ENCODE measurements at places on chromosomes 1 and 21.

- DNase-seq, result no peak
These were observed 121.2 kb downstream of the UBR4 start for GRCh38 chr1:19088717-19089442.

DNA sequence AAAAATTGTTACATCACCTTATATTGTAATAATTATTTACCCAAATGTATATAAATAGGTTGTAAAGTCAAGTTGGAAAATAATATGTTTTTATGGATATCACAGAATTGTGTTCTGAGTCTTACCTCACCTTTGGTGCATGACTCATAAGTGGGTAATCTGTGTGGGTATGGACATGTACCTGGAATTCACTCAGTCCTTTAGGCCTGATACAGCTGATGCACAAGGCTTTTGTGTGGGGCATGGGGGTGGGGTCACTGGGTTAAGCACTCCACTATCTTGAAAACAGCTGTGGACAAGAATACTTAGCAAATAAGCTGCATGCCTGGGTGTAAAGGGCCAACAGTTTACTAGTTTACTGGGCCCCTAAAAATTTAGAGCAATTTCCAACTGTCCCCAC, 34.4 kb downstream of the INKA2 start:
- no peak for DNase-seq

- no peak for DNase-seq
These were observed 40.1 kb downstream of the TLR5 start for GRCh38 chr1:223102797-223103533.

DNA sequence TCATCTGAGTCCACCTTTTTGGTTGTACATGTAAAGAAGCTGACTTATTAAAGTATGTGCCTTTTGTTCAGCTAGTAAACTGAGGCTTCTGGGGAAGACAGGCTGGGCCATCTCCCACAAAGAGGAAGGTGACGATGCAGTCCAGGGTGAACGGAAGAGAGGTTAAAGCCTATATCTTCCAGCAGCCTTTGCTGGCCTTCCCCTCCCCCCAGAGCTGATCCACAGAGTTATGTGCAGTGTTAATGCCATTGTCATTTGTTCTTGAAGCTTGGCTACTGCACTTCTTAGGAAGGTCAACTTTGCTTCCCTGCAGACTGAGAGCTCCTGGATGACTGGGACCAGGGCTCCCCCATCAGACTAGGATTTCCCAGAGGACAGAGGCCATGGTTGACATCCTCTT, 2.2 kb downstream of the SLC30A2 start:
- no peak for DNase-seq

DNA sequence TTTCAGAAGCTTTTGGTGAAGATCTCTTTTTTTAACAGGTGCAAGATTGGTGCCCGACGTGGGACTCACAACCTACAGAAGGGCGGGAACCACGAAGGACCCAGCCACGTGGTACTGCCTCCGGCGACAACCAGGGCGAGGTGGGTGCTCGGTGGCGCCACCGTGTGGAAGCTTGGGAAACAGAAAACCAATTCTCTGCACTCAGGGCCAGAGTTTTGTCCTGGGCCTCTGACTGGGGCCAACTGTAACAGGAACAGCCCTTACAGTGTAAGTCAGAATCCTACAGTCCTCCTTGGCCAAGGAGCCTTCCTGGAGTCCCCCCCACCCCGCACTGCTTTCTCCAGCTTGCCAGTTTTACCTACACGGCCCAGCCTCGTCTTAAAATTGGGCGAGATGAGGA, 11.6 kb upstream of the S100A7A start:
- DNase-seq, result no peak

DNA sequence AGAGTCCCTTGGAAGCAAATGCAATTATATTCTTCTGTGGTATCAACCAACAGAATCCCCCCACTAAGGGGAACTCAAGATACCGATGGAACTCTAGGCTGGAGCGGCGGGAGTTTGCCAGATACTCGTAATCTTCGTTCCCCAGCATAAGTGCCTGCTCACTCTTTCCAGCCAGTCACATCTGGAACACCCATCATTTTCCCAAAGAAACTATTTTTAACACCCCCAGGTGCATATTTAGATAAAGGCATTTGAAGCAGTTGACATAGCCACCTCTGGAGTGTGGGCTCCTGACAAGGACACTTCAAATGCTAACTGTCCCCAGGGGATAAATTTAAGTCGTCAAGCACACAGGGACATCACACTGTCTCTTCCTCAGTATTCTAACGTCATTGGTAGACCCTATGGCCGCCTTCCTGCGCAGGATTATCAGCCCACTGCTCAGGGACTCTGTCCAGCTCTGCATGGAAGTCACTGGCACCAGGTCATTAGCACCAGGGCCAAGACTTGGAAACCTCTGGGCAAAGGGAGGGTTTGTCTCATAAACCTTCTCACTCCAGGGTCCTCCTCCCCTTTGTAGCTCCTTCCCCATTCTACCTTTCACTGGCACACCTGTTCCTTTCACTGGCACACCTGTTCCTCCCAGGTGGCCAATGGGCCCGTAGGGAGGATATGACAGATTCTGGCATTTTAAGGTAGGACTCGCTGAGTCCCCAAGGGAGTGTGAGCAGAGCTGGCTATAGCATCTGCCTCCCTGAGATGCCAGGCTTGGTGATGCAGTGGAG, 48.8 kb downstream of the H3-3A start:
- no peak for DNase-seq

GRCh38 chr1:98344731-98345130, 316.8 kb upstream of the SNX7 start:
- no peak for DNase-seq

- no peak for DNase-seq
These were observed 392.6 kb upstream of the VAMP3 start for GRCh38 chr1:7378346-7379130.

GRCh38 chr1:191366686-191367085, 791.6 kb upstream of the RGS18 start:
- no peak for DNase-seq

DNA sequence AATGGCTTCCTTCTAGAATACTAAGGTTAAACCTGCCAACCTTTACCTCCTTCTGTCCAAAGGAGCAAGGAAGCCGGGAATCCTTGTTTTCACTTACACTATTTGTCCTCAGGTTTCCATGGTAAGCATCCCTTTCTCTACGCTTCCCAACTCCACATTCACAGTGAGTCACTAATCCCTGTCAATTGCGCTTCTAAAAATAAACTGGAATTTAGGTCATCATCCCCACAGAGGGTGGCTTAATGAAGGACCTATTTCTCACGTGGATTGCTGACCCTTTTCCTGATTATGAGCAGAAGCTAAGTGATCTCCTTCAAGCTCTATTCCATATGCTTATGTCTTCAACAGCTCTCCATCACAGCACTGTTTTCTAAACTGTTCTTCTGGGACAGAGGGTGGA, 39.9 kb upstream of the ABCA4 start:
- DNase-seq, result no peak

- DNase-seq, result no peak
These were observed 466.3 kb downstream of the LMO4 start for GRCh38 chr1:87794788-87795614.

All from activated gamma-delta T cell (primary cell).